ENCODE measurements at places on chromosomes 1 and 21. TPM values are rescaled to one million over a fixed set of nuclear protein-coding genes. Genes with fewer than 3 reads are reported as not detected.

FHAD1 gene
- total RNA-seq, result not detected

LCE6A gene
- total RNA-seq, result not detected

NBPF12 gene
- total RNA-seq, result 25.7 TPM

CFAP74 gene
- not detected for total RNA-seq

NFIA gene
- 0.13 TPM for total RNA-seq

COL11A1 gene
- total RNA-seq, result not detected

NKAIN1 gene
- total RNA-seq, result not detected

MAB21L3 gene
- not detected for total RNA-seq

SPRR4 gene
- not detected for total RNA-seq

CYP4Z1 gene
- total RNA-seq, result not detected

S100A1 gene
- total RNA-seq, result 0.69 TPM

GIPC2 gene
- not detected for total RNA-seq

FMN2 gene
- not detected for total RNA-seq

HES2 gene
- total RNA-seq, result not detected

C1QTNF12 gene
- total RNA-seq, result 2.5 TPM

KDF1 gene
- 0.59 TPM for total RNA-seq

LTN1 gene
- 25.8 TPM for total RNA-seq

SCYL3 gene
- total RNA-seq, result 16.2 TPM

HEYL gene
- not detected for total RNA-seq

AVPR1B gene
- total RNA-seq, result not detected

NEK2 gene
- 0.59 TPM for total RNA-seq

NUP210L gene
- total RNA-seq, result 0.22 TPM

ITGB2 gene
- 124 TPM for total RNA-seq

EDARADD gene
- total RNA-seq, result not detected

CTXND2 gene
- total RNA-seq, result not detected

OR2G6 gene
- 1.00 TPM for total RNA-seq

FCRL5 gene
- 40.4 TPM for total RNA-seq

VHLL gene
- total RNA-seq, result not detected

SERPINC1 gene
- 0.24 TPM for total RNA-seq

SAMD13 gene
- total RNA-seq, result not detected

BRDT gene
- not detected for total RNA-seq

OVAAL gene
- not detected for total RNA-seq
